ENCODE measurements at places on chromosomes 13 and 19.

DNA sequence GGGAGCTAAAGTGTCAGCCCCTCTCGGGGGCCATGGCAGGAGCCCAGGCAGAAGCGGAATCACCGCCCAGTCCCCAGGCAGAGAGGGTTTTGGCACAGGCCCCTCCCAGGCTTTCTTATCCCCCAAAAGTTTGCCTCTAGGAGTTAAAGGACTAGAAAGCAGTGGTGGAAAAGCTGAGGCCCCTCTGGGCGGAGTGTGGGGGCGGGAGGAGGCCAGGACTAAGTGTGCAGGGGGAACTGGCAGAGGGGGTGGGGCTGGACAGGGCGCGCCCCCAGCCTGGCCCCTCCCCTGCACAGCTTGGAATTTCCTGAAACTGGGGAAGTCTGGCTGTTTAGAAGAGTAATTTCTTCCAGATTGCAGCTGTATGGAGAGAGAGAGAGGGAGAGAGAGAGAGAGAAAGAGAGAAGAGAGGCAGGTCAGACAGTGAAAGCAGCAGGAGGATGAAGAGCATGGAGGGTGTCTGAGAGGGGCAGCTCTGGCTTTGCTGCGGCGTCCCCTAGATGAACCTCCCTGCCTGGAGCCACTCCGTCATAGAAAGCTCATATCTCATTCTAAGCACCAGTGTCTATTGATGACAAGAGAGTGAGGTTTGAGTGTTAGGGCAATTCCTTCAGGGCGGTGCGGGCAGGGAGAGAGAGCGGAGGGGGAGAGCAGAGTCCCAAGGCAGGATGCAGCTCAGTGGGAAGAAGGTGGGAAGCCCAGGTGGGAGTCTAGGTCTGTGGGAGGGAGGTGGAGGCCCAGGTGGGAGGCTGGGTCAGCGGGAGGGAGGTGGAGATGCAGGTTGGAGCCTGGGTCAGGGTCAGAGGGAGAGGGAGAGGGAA lies at the start of gene CDC42EP5:
TSS of gene CDC42EP5 (minus strand) at position 226 of the 821 bp plus-strand sequence. CDS start 7,749 bp downstream, outside the sequence.
- no peaks in the 10 kb centered on the region for H3K36me3 ChIP-seq
- H3K27ac ChIP-seq = no peak within 1 kb of the TSS
- H3K4me3 ChIP-seq = no peak within 1 kb of the TSS
- peaks cover 17% of the 10 kb centered on the region for H3K4me1 ChIP-seq
- H3K27me3 ChIP-seq = peaks cover 31% of the 10 kb centered on the region
- DNase-seq = peak; percentile 51

DNA sequence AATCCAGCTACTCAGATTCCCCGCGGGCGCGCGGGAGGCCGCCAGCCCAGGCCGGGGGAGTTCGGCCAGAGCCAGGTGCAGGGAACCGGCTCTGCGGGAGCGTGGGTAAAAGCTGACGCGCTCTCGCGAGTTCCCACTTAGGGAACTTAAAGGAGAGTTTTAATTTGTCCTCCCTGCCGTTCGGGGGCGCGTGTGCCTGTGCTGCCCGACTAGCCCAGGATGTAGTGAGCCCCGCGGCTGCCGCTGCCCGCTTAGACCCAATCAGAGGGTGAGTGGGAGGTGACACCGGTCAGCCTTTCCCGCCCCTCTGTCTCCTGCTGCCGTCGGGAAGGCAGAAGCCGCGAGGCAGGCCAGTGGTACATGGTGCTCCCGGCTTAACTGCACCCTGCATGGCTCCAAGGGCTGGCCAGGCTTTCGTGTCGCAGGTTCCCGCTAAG lies 36.0 kb upstream of the NEK3 start:
- H3K36me3 ChIP-seq = no peaks in the 10 kb centered on the region
- H3K27ac ChIP-seq = peak overlapping the region; percentile 98
- peak; percentile 74 for DNase-seq
- H3K4me1 ChIP-seq = peaks cover 21% of the 10 kb centered on the region
- H3K27me3 ChIP-seq = no peaks in the 10 kb centered on the region

DNA sequence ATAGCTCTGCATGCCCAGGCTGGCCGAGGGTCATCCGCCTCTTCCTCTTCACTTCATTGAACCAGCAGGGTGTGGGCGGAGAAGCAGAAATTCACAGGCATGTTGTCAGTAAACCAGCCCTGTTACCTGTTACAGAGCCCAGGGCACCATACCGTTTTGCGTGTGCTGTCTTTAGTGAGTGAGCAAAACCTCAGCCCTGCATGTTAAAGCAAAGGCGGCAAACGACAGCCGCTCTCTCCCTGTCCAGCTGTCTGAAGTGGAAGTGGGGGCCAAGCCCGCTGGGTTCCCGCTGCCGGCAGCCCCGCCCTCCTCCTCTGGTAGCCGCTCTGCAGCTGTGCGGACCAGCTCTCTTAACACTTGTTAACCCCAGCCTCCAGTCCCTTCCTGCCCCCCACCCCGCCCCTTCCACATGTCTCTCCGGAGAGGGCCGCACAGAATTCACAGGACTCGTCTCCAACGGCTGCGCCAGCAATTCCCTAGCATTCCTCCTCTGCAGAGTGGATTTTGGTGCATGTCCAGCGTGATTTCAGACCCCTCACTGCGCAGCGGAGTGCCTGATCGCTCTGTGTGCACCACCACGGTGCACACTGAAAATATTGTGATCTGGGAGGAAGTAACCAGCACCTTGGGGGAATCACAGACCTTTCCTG lies 12.7 kb downstream of the KLHL26 start:
- H3K4me1 ChIP-seq = peaks cover 15% of the 10 kb centered on the region
- no peak for DNase-seq
- no peak overlapping the region for H3K4me3 ChIP-seq
- no peak overlapping the region for H3K27ac ChIP-seq

DNA sequence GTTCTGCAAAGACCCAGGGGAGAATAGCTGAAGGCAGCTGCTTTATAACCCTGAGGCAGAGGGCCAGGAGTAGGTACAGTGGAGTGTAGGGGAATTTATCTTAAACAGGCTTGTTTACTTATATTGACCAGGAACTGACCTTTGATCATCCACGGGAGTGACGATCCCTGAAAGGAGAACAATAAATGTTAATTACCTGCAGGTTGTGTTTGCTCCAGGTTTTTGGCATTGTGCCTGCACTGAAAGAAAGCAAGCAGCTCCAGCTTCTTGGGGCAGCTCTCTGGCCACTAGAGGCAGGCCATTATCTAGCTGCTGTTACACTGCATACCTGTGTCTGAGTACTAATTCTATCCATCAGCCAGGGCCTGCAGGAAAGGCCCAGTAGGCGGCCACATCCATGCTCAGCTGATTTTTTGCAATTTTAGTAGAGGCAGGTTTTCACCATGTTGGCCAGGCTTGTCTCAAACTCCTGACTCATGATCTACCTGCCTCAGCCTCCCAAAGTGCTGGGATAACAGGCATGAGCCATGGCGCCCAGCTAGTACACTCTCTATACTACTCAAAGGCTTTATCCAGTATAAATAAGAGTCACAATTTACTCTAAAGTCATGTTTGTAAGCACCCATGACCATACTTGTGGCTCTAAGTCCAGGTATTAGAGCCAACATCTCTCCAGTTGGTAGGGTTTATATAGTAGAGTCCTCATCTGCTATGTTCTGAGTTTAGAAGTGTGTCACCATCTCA lies 8.5 kb upstream of the ZNF91 start:
- no peak overlapping the region for H3K27ac ChIP-seq
- no peaks in the 10 kb centered on the region for H3K36me3 ChIP-seq
- H3K27me3 ChIP-seq = no peaks in the 10 kb centered on the region
- no peak overlapping the region for H3K4me3 ChIP-seq

- DNase-seq = peak; percentile 92
- peak overlapping the region; percentile 88 for H3K27ac ChIP-seq
- H3K36me3 ChIP-seq = peaks cover 5% of the 10 kb centered on the region
Observed at GRCh38 chr19:1853295-1854038, 5.2 kb upstream of the REXO1 start.

DNA sequence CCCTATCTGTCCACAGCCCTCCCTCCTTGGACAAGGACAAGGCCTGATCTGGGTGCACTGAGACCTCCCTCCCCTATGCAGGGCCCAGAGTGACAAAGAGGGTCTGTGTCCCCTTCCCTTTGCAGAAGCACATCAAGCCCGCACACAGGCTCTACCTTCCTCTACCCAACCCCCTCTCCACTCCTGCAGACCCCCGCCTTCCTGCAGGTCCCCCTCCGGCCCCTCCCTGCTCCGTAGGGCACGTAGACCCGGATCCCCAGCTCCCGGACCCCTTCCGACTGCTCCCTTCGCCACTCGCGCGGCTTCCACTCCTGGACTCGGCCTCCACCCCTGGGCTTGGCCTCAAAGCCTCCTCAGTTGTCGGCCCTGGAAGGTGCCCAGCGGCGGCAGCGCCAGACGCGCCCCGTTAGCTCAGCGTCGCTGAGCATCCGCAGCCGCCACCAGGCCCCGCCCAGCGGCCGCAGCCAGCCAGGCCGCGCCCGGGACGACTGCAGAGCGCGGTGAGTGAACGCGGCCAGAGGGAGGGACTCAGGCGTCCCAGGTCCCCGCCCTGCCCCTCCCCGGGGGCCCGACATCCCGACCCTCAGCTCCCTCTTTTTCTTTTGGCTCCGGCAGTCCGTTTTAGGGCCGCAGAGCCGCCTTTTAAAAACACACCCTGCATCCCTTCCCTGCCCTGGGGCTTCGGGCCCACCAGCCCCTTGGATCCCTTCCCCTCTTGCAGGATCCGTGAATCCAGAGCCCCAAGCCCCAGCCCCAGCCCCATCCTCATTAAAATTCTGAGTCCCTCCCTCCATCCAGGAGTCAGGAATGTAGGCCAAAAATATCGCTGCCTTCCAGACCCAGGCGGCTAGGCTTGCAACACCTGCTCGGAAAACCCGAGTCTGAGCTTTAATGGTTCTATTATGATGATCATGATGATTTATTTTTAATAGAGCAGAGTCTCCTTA lies 1.5 kb upstream of the MYADM start:
- peaks cover 20% of the 10 kb centered on the region for H3K4me1 ChIP-seq
- peaks cover 6% of the 10 kb centered on the region for H3K36me3 ChIP-seq
- H3K27ac ChIP-seq = peak overlapping the region; percentile 91
- H3K27me3 ChIP-seq = no peaks in the 10 kb centered on the region

DNA sequence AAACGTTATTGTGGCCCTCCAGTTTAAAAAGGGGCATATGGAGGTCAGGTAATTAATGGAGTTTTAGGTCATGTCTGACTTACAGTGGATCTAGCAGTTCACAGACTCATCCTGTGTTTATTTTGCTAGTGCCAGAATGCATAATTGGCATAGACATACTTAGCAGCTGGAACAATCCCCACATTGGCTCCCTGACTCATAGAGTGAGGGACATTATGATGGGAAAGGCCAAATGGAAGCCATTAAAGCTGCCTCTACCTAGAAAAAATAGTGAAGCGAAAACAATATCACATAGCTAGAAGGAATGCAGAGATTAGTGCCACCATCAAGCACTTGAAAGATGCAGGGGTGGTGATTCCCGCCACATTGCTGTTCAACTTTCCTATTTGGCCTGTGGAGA lies 610.7 kb downstream of the SLITRK5 start:
- H3K27ac ChIP-seq = no peak overlapping the region
- no peaks in the 10 kb centered on the region for H3K27me3 ChIP-seq
- H3K4me3 ChIP-seq = no peak overlapping the region

Data from activated CD8-positive, alpha-beta T cell treated with anti-CD3 and anti-CD28 coated beads for 36 hours (primary cell).